NCI-H2081 (cell line): ENCODE measurements at places on chromosomes 16 and 17.
A peak's percentile ranks its signal among the peaks of the same experiment; 100 is the strongest.

DNA sequence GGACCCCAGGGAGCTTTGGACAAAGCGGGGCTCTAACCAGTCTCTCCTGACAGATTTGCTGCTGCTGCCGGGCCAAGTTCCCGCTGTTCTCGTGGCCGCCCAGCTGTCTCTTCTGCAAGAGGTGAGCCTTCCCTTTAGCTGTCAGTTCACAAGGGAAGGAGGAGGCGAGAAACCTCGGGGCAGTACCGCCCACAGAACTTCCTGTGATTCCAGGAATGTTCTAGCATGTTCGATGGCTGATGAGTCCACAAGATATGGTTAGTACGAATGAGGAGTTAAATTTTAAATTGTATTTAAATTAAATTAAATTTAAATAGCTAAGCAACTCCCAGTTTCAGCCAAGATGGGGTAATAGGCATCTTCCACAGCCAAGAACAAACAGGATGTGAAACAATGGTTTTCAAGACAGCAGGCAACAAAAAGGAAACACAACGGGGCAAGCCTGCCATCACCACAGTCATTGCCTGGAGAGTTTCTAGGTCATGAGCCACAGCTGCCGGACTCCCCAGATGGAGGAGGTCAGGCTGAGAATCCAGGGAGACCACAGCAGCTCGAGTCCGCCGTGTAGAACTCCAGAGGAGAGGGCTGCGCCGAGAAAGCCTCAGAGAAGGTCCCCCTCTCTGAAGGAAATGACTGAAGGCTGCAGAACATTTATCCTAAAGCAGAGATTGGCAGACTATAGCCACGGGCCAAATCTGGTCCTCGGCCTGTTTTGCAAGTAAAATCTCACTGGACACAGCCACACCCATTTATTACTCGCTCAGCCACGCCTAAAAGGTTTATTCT lies 9.5 kb upstream of the TCF25 start:
- no peak for DNase-seq

DNA sequence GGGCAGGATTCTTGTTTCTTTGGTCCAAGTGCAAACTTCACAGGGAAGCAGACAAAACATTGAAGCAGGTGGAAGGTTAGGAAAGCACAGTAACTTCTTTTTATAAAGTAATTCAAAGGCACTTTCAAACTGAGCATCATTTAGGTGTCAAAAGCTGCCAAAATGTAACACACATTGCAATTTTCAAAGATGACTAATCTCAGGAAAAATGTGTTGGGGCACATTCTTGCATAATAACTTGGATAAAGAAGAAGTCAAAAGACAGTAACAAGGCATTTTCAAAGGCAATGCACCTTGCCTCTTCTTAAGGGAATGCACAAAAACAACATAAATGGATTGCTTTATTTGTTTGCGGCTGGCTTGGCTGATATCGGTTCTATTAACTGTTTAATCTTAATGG lies 3.6 kb downstream of the KCNJ2 start:
- DNase-seq, result no peak

DNA sequence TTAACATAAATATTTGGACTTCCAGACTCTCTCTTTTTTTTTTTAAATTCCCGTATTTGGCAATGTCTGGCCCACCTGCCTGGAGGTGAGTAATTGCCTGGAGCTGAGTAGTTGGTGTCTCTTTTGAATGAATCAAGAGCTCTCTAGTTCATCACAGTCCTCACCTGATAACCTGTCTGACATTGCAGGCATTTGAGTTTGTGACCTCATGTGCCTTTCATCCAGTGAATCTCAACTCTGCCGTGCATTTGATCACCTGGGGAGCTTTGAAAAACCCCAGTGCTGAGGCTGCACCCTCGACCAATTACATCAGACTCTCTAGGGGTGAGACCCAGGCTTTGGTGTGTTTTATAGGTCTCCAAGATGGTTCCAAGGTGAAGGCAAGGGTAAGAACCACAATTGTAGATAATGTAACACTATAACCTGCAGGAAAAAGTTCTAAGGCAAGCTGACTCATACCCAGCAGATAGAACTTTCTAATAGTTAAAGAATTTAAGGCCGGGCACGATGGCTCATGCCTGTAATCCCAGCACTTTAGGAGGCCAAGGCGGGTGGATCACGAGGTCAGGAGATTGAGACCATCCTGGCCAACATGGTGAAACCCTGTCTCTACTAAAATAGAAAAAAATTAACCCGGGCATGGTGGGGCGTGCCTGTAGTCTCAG lies 24.5 kb upstream of the HS3ST2 start:
- no peak for DNase-seq

GRCh38 chr16:6499413-6499812 lies 833.2 kb upstream of the RBFOX1 start:
- DNase-seq, result no peak

GRCh38 chr16:87253536-87253935 lies 63.7 kb downstream of the C16orf95 start:
- no peak for DNase-seq

- DNase-seq, result no peak
These were observed 89.1 kb downstream of the KATNIP start for GRCh38 chr16:27638833-27639560.

GRCh38 chr17:2594722-2595599 lies 1.5 kb downstream of the PAFAH1B1 start:
- DNase-seq, result no peak

DNA sequence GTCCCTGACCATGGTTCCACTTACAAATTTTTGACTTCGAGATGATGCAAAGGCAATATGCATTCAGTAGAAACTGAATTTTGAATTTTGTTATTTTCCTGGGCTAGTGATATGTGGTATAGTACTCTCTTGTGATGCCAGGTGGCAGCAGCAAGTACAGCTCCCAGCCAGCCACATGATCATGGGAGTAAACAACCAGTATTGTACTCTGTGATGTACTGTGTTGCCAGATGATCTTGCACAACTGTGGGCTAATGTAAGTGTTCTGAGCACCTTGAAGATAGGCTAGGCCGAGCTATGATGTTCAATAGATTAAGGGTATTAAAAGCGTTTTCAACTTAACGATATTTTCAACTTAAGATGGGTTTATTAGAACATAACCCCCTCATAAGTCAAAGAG lies 250.8 kb downstream of the STX8 start:
- no peak for DNase-seq

- DNase-seq, result no peak
These were observed 36.9 kb downstream of the ARHGAP27 start for GRCh38 chr17:45395569-45396415.

- DNase-seq, result no peak
These were observed 20.4 kb upstream of the HOXB13 start for GRCh38 chr17:48748718-48749566.

DNA sequence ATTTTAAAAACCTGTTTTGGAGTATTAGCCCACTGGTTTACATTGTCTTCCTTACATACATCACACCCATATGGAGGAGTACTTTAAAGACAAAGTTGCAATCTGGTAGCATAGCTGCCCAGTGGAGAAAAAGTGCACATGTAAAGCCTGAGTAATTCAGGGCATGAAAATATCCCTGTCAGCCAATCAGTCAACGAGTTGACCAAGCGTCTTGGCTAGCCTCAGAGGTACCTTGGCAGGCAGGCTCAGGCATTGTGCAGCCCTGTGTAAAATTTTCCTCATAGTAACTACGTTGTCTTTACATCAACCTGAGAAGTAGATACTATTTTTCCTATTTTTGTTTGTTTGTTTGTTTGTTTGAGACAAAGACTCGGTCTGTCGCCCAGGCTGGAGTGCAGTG lies 339.0 kb downstream of the CDH13 start:
- no peak for DNase-seq

GRCh38 chr17:79046197-79046915 lies 22.4 kb downstream of the C1QTNF1 start:
- DNase-seq, result no peak

DNA sequence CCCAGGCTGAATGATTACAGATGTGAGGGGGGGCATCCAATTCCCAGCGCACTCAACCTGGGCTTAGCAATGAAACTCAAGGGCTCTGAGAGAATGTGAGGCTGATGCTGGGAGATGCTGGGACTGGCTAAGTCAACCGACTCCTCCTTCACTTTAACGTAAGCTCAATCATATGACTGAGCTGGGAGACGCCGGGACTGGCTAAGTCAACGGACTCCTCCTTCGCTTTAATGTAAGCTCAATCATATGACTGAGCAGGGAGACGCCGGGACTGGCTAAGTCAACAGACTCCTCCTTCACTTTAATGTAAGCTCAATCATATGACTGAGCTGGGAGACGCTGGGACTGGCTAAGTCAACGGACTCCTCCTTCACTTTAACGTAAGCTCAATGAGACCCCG lies 179.4 kb downstream of the VPS53 start:
- DNase-seq, result no peak

GRCh38 chr17:47687748-47688147 lies 6.2 kb upstream of the TBKBP1 start:
- DNase-seq, result no peak

DNA sequence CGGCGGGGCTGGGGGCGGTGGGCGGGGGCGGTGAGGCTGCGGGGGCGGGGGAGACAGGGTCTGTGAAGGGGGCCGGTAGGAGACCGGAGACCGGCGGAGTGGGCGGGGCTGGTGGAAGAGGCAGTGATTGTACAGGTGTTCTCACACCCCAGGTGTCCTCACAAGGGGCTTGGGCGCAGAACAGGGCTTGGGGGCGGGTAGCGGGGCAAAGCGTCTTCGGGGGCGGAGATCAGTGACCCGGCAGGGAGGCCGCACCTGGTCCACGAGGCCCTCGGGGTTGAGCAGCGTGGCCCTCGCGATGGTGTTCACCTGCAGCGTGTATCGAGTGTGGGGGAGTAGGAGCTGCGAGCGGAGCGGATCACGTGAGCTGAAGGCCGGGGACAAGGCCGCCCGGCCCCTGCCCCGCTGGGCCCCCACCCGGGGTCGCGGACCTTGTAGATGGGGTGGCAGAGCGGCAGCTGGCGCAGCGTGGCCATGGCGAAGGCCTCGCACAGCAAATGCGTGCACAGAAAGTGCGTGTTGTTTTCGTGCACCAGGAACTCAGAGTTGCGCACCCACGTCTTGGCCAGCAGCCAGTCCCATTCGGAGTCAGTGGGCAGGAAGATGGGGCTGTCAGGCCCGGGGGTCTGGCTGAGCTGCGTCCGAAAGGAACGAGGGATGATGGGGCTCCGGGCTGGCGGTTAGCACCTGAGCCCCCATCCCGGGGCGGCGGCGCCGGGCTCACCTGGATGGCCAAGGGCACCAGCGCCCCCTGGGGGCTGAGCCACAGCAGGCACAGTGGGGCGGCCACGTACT lies 8.5 kb downstream of the ALOXE3 start:
- DNase-seq, result peak; percentile 57
